ENCODE measurements at places on chromosomes 5 and 9. TPM values are rescaled to one million over a fixed set of nuclear protein-coding genes. Genes with fewer than 3 reads are reported as not detected.

GRCh38 chr5:179297026-179297425, 48.2 kb downstream of the ADAMTS2 start:
- H3K27me3 ChIP-seq: no peaks in the 10 kb centered on the region
- no peaks in the 10 kb centered on the region for H3K36me3 ChIP-seq
- H3K27ac ChIP-seq: no peak overlapping the region
- no peak overlapping the region for H3K4me3 ChIP-seq
- H3K4me1 ChIP-seq: no peaks in the 10 kb centered on the region

- no peak for DNase-seq
- no peak overlapping the region for H3K4me3 ChIP-seq
- no peak overlapping the region for H3K27ac ChIP-seq
Measured at GRCh38 chr5:3002230-3002629, 250.8 kb upstream of the IRX2 start.

FGFR4 gene
- polyA plus RNA-seq: 2.7 TPM

SLC1A1 gene
- polyA plus RNA-seq: 0.10 TPM

FCN1 gene
- 16.0 TPM for polyA plus RNA-seq

GRCh38 chr5:170365011-170365410, 24.2 kb downstream of the KCNMB1 start:
- no peak for DNase-seq
- H3K36me3 ChIP-seq: no peaks in the 10 kb centered on the region
- no peak overlapping the region for H3K27ac ChIP-seq
- no peaks in the 10 kb centered on the region for H3K4me1 ChIP-seq

- H3K4me3 ChIP-seq: no peak overlapping the region
- no peaks in the 10 kb centered on the region for H3K4me1 ChIP-seq
- no peak for DNase-seq
- H3K27ac ChIP-seq: no peak overlapping the region
Measured at GRCh38 chr5:179438461-179438860, 93.2 kb upstream of the ADAMTS2 start.

WDR38 gene
- not detected for polyA plus RNA-seq

DNA sequence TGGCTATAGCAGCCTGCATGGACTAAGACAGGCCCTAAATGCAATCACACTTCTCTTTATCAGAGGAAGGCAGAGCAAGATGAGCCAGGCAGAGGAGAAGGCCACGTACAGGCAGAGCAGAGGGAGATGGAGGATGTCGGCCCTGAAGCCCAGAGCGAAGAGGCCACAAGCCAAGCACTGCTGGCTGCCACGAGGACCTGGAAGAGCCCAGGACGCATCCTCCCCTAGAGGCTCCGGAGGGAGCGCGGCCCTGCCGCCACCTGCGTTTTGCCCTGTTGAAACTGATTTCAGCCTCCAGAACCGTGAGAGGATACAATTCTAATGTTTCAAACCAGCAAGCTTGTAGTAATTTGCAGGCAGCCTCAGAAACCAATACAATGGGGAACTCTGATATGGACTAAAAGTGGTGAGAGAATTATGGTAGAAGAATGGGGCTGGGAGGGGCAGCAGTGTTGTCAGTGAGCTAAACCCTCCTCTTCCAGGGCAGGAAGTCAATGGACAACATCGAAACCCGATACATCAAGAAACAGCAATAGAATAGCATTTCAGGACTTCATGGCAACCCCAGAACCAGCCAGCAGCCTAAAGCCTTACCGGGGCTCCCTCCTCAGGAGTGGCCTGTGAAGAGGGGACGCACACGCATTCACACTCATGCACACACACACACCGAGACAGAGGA, 32.6 kb downstream of the ADAMTS2 start:
- H3K27me3 ChIP-seq: no peaks in the 10 kb centered on the region
- H3K4me3 ChIP-seq: no peak overlapping the region
- H3K36me3 ChIP-seq: no peaks in the 10 kb centered on the region
- no peak overlapping the region for H3K27ac ChIP-seq

All from B cell (primary cell).